ENCODE measurements at places on chromosomes 5 and 9. TPM values are rescaled to one million over a fixed set of nuclear protein-coding genes. Genes with fewer than 3 reads are reported as not detected.

DNA sequence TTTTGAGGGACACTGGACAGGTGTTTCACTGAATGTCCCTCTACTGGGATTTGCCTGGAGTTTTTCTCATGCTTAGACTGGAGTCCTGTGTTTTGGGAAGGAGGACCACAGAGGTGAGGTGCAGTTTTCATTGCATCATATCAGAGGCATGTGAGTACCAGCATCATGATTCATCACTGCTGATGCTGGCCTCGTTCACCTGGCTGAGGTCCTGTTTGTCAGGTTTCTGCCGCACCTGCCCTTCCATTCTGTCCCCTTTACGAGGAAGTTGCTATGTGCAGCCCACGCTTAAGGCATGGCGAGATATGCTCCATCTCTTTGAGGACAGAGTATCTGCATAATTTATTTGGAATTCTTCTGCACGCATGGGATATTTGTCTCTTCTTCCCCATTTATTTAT lies 162.1 kb downstream of the TENT4A start:
- no peak for DNase-seq

DNA sequence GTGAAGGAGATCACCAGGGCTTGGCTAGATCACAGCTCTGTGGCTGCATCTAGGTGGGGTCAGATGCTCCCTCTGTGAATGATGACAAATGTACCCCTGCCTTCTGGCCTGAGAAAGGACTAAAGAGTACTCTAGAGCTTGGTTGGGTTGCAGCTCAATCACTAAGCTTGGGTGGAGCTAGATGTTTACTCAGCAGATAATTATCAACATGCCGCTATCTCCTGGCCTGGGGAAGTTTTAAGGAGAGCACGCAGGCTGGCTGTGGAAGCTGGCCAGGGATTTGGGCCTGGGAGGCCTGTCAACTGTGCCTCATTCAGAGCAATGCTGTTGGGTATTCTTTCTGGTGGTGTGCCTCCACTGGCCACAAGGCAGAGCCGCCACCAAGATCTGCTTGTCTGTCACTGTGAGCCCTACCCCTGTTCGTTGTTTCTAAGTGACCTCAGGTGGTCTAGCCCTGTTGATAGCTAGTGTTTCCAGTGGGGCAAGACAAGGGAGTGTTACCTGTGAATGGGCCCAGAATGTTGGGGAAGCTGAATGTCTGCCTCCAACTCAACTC lies 181.7 kb downstream of the ADGRV1 start:
- no peak for DNase-seq

Gene BHMT2
- total RNA-seq: 1.8 TPM

GRCh38 chr9:126487856-126488255 lies 125.9 kb upstream of the LMX1B start:
- DNase-seq: no peak

- no peak for DNase-seq
Observed at GRCh38 chr9:89422151-89422975, 75.5 kb downstream of the SEMA4D start.

DNA sequence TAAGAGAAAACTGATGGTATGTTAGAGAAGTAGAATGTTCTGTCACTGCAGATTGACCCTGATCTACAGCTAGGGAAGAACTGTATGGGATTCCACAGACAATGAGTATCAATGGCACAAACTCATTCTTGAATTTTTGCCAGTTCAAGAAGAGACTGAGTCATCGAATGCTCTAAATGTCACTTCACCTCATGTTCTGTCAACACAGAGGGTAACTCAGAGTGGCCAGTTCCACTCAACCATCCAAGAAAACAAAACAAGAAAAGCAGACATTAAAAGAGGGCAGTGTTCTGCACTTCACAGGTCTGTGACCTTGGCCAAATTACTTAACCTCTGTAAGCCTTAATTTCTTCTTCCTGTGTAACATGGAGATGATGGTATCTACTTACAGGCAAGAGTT lies 132.2 kb upstream of the HMHB1 start:
- DNase-seq: no peak

- DNase-seq: no peak
Observed at GRCh38 chr5:119864286-119864685, 234.9 kb downstream of the FAM170A start.

DNA sequence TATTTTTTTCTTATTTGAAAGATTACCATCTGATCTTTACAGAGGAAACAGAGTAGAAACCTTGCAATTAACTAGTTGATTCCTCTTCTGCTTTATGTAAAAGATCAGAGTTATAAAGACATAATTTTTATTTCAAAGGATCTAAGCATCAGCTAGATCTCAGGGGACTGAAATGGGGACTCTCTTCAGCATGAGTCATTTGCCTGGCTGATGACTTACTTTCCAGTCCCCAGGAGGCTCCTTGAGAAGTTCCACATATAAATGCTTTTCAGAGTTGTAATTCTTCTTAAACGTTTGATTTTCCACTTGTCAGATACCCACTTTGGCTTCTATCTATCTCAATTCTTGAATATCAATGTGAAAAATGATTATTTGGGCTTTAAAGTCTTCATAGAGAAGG lies 389.4 kb downstream of the RAB3C start:
- DNase-seq: no peak

- no peak for DNase-seq
Observed at GRCh38 chr5:425714-426113, 17.3 kb upstream of the EXOC3 start.

Gene PCDH12
- 1.7 TPM for total RNA-seq

Gene GARNL3
- total RNA-seq: 3.1 TPM

DNA sequence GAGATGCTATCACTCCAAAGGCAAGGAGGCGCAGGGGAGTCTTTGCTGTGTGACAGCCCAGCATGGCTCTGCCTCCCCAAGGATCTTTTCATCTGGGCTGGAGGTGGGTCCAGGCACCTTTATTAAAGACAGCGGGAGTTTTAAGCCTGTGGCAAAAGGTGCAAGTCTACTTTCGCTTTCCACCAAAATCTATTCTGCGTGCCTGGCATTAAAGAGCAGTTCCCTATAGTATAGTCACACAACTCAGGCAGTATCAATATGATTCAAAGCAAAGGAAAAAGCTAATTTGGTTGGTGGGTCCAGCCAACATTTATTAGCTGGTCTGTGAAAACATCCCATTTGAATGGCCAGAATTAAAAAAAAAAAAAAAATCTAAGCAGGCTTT lies 398.7 kb downstream of the EBF1 start:
- DNase-seq: no peak

DNA sequence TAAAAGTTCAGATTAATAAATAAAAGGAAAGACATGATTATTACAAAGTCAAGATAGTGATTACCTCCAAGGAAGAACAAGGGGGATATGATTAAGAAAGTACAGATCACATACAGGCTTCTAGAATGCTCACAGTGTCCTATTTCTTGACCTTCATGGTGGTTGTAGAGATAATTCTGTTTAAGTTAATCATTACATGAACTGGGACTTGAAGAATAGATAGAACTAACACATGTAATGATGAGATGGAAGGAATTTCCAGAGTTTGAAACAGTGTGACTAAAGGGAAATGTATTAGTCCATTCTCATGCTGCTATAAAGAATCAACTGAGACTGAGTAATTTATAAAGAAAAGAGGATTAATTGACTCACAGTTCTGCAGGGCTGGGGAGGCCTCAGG lies 72.7 kb downstream of the LURAP1L start:
- DNase-seq: no peak

Gene SAXO1
- total RNA-seq: not detected

Gene EGFL7
- 10.5 TPM for total RNA-seq

DNA sequence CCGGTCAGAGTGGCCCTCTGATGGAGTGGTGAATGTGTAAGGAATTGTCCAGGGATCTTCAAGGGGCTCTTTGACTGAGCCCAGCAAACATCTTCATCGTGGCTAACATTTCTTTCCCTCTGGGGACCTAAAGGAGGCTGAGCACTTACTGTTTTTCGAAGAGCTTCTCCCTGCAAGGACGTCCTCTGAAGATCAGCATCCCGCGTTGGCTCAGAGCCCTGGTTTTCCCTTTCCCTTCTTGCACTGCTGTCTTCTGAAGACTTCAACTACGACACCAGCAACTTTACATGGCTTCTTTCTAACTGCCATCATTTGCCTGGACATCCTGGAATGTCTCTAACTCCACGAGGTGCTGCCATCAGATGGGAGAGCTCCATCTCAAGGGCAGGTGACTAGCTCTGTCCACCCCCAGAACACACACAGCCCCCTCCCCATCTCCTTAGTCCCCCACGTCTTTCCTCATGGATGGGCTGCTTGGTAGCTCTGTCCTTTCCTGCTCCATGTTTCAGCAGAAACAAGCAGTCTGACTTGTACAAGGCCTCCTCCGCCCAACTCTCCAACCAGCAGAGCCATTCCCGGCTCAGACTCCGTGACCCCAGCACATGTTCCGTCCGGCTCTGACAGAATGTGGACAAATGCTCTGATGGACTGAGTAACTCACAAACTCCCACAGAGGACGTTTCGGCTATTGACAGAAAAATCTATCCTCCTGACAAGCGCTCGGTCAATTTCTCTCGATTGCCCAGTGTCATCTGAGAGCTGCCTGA lies 17.1 kb downstream of the SHB start:
- DNase-seq: no peak

DNA sequence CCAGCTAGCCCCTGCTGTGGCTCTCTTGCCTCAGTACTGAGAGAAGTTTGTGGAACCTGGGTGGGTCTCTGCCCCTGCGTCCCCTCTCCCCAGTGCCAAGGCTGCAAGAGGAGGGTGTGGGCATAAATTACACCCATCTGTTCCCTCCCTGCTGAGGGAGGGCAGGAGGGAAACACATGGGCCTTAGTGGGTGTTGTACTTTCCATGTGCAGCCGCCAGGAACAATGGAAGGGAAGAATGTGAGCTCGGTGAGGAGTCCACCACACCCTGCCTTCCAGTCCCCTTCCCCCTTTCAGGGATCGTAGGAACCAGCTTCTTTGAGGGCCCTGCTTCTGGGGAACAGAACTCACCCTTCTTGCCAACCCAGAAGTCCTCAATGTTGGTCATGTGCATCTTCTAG lies 138.2 kb upstream of the KLF4 start:
- DNase-seq: no peak

- no peak for DNase-seq
Observed at GRCh38 chr5:160702934-160703333, 149.1 kb downstream of the ATP10B start.

Gene PKD2L2
- total RNA-seq: not detected

GRCh38 chr5:81853030-81853357 lies 102.1 kb upstream of the SSBP2 start:
- no peak for DNase-seq

Gene PDE8B
- 7.6 TPM for total RNA-seq

GRCh38 chr5:129244478-129244877 lies 149.9 kb downstream of the ISOC1 start:
- no peak for DNase-seq

GRCh38 chr5:32182463-32183063 lies 8.4 kb upstream of the GOLPH3 start:
- DNase-seq: no peak

GRCh38 chr9:85081963-85082362 lies 412.4 kb downstream of the NTRK2 start:
- DNase-seq: no peak

Gene ANKRD18B
- total RNA-seq: not detected

Gene PCDHB15
- total RNA-seq: 1.7 TPM

DNA sequence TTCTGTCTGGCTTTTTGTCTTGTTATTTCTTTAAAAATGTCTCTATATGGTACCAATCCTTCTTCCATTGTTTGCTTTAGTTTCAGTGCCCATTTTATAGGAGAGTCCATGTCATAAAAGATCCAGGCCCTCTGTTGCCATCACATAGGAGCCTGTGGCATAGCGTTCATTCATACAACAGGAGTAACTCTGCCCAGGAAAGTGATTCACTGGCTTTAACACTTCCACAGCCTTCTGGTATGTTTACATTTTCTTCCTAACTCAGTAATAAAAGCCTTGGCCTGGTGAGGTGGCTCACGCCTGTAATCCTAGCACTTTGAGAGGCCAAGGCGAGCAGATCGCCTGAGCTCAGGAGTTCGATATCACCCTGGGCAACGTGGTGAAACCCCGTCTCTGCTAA lies 519.3 kb upstream of the PTGER4 start:
- DNase-seq: no peak

- no peak for DNase-seq
Observed at GRCh38 chr9:121888438-121888775, 204.7 kb downstream of the TTLL11 start.

Gene MARVELD2
- 15.5 TPM for total RNA-seq

Gene FBLL1
- total RNA-seq: 0.31 TPM

DNA sequence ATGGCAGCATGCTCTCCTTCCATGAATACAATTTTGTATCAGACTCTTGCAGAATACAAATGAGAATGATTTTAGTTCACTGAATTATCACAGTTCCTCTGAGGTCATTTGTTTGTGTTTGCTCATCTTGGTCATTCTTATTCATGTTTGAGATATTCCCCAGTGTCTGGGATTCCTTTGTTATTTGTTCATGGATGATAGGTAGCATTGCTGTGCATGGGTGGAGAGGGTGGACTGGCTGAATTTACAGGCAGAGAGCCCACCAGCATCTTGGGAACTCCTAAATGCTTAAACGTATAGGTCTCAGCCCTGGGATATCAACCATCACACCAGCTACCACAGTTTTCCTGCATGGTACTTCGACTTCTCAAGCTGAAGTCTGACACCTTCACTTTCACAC lies 459.8 kb downstream of the CCDC171 start:
- DNase-seq: no peak

- no peak for DNase-seq
Observed at GRCh38 chr5:68049053-68049713, 166.4 kb upstream of the PIK3R1 start.

Gene SV2C
- total RNA-seq: 0.05 TPM

Data from pancreas (tissue), 10 donors.